ENCODE measurements at places on chromosomes 11 and 22.

DNA sequence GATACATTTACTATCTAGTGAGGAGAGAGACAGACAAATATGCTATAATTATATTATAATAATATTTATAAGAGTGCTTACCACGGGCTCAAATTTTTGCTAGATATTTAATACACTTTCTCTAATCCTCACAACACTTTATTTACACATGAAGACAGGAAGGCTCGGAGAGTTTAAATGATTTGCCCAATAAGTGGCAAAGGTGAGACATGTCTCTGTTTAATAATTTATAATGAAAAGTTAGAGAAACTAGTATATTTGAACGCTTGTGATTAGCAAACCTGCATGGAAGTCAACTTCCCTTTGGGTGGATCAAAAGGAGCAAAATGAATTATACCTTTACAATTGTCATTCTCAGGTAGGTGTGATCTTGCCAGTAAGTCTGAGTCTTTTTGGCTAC lies 55.4 kb downstream of the POLD3 start:
- no peak for DNase-seq

- DNase-seq = no peak
Observed at GRCh38 chr11:75705541-75705940, 12.1 kb upstream of the MOGAT2 start.

DNA sequence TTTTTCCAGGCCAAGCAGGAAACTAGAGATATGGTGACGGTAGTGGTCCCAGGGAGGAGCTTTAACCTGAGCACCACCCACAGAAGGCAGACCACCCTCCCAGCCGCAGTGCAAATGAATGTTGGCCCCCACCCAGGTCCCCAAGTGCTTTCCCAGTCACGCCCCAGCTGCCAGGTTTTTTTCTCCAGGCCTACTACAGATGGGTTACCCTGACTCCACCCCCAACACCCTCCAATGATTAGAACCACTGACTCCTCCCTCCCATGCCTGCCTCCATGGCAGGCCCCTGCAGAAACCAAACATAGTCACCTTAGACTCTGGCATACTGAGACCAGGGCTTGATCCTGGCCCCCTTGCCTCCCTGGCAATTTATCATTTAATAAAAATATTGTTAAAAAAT lies 58.7 kb upstream of the CHST1 start:
- no peak for DNase-seq

DNA sequence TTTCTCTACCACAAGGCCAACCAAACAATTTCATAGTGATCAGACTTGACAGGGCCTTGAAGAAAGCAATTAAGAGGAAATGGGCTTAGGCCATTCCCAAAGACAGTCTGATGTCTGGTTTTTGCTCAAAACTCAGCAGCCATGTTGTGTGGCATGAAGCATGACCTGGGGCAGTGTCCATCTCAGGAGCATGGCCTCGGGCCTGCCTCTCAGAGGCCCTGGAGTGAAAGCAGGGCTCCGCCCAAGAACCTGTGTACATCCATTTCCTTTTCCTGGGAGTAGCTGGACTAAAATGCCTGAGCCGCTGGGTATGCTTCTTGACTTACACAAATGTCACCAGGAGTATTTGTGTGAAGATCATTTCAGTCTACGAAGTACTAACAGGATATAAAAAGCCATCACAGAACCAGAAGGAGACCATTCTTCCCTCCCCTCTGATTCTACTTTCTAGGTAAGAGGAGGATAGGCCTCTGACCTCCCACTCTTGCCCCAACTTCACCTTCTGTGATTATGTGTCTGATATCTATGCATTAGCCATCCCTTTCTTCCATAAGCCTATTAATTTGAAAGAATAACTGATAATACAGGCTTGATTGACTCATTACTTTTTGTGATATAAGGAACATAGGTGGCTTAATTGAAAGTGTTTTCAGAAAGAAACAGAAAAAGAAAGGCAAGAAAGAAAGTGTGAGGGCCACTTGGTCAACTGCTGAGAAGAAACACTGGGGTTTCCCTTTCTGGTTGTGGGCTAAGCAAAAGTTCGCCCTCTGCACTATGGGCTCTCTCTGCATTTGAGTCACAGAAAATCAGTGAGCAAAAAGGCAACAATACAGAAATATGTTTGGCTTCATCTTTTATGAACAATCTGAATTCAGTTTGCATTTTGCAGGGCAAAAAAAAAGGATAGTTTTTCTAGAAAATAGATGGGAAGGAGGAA lies 188.6 kb upstream of the MTMR2 start:
- no peak for DNase-seq

- no peak for DNase-seq
Observed at GRCh38 chr22:48955351-48956311, 872.0 kb downstream of the BRD1 start.

DNA sequence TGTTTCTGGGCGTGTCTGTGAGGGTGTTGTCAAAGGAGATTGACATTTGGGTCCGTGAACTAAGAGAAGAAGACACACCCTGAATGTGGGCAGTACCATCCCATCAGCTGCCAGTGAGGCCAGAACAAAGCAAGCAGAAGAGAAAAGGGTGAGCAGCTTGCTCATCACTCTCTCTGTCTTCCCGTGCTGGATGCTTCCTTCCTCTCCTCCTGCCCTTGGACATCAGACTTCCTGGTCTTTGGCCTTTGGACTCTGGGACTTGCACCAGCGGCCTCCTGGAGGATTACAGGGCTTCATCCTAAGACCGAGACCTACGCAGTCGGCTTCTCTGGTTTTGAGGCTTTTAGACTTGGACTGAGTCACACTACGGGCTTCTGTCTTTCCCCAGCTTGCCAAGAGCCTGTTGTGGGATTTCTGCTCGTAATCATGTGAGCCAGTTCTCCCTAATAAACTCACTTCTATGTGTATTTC lies 18.8 kb downstream of the APOL2 start:
- DNase-seq = no peak

- no peak for DNase-seq
Observed at GRCh38 chr11:119192111-119192510, 6.8 kb downstream of the NHERF4 start.

DNA sequence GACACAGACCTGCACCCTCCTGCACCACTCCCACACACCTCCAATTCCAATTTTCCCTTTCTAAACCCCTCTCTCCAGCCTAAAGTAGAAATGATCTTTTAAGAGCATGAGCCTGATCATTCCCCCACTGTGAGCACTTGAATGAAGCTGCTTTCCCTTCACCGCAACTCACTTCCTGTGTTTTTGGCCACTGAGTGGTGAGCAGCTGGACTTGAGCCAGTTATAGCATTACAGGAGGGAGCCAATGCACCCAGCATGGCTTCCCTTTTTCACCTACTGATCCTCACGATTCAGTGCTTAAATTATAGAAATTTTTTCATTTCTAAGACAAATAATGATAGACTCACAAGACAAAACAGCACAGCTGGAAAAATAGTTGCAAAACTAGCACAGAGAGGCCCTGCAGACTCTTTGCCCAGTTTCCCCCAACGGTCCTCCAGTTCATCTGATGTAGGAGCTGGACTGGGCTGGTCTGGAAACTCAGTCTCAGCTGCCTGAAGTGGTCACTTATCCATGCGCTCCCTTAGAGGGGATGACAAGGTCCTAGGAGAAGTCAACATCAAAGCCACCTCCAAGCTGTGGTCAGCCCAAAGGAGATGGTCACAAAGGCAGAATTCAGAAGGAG lies 9.7 kb upstream of the APOL4 start:
- no peak for DNase-seq

DNA sequence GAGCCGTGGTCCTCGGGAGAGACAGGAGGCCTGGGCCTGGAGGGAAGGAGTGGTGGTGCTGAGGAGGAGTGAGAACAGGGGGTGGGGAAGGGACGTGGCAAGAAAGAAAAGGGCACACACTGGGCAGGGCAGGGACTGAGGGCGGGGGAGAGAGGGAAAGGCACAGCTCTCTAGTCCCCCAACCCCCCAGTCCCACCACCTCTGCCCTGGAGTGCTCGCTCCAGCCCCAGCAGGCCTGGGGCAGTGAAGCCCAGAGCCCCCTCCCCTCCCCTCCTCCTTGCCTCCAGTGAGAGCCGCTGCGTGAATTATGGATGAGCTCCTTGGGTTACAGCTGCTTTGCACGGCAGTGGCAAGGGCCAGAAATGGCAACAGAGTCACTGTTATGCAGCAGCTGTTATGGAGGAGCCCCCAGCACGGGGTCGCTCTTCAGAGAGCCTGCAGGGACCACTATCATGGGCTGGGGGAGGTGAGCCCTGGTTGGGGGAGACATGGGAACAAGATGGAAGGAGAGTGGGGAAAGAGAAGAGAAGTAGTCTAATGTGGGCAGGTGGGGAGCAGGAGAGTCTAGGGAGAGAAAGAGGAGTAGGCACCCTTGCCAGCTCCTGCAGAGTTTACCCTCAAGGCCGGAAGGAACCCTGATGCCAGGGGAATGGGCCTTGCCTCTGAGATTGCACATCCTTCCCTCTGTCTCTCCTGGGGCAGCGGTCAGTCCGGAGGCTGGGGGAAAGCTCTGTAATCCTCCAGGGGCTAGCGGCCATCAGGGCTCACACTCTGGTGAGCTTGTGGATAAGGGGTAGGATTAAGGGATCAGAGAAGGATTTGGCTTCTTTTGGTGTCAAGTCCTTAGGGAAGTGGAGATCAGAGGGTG lies 3.6 kb downstream of the RTN4RL2 start:
- DNase-seq = no peak

GRCh38 chr22:44089717-44090570 lies 65.8 kb downstream of the PARVB start:
- no peak for DNase-seq

DNA sequence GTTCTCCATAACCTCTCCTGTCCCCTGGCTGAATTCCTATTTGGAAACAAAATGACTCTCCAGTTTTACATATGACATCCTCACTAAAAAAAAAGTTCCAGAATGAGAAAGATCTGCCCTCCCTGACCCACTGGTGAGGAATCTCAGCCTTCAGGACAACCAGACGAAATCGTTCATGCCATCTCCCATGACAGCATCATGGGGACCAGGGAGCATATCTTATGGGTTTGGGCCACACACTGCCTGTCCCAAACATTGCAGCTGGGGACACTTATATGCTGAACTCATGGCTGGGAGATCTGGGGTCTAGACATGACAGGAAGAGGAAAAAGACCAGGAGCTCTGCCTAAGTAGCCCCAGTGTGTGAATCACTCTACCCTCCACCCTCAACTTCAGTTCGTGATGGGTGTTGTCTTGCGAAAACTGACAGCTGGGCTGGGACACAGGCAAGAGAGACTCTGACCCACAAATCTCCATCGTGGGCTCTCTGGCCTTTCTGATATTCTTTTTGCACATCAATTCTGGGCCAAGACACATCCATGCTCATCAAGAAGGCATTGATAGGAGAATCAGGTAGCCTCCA lies 102.0 kb downstream of the ZNF280B start:
- DNase-seq = no peak

GRCh38 chr11:27443746-27444507 lies 28.7 kb downstream of the LGR4 start:
- DNase-seq = no peak

DNA sequence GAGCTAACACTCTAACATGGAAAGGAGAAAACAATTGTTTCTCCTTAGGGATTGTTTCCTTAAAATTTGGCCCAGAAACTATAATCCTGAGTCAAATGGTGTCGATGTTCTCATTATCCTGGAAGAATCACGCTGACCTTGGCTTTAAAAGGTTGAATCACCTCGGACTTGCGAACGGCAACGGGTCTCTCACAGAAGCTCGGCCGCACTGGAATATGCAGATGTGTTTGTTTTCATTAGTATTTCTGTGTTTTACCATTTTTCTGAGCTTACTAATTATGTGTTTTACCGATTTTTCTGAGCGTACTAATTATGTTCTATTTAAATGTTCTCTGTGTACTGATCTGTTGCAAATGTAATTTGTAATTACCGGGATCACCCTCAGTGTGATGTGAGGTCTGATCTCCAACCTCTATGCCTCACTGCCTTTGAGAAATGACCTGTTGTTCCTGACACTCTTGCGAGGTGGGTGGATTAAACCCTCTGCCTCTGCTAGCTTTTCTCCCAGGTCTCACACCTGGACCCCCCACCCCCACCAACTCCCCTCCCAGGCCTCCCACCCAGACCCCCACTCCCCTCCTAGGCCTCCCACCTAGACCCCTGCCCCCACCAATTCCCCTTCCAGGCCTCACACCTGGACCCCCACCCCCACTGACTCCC lies 38.3 kb upstream of the BRSK2 start:
- peak; percentile 35 for DNase-seq

DNA sequence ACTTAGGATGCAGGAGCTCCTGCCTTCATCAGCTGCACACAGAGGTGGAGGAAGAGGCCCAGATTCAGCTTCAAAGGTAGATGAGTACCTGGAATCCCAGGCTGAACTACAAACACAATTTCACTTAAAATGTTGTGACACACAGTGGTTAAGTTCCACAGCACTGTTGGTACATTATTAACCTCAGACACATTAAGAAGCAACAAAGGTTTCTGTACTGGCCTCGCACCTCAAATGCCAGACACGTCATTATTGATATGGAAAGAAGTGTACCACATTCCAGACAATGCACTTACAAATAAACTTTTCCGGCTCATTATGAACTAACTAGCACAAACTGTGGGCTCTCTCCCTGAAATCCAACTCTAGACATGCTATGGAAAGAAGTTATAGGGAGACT lies 34.6 kb downstream of the PRDM10 start:
- no peak for DNase-seq

- no peak for DNase-seq
Observed at GRCh38 chr11:63768237-63769041, at the start of gene ZFTA. TSS of gene ZFTA (minus strand) at chr11:63768775. CDS start at chr11:63768622, 153 bp downstream.

GRCh38 chr11:74462631-74463030 lies 4.7 kb downstream of the KCNE3 start:
- no peak for DNase-seq

DNA sequence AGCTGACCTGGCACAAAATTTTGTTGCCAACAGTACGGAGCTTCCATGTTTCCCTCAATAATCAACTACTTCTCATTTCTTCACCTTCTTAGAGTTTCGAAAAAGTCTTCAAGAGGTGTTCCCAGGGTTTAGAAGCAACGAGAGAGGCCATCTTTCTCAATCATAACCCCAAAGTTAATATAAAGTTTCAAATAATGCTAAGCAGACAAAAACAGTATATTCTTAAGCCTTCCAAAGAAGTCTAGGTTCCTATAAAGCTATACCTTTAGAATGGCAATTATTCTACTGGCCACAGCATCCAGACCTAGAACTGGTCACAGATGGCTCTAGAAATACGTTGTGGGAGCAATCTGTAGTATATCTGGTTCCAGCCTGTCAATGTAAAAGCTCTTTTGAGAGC lies 16.9 kb downstream of the DDX6 start:
- DNase-seq = no peak

DNA sequence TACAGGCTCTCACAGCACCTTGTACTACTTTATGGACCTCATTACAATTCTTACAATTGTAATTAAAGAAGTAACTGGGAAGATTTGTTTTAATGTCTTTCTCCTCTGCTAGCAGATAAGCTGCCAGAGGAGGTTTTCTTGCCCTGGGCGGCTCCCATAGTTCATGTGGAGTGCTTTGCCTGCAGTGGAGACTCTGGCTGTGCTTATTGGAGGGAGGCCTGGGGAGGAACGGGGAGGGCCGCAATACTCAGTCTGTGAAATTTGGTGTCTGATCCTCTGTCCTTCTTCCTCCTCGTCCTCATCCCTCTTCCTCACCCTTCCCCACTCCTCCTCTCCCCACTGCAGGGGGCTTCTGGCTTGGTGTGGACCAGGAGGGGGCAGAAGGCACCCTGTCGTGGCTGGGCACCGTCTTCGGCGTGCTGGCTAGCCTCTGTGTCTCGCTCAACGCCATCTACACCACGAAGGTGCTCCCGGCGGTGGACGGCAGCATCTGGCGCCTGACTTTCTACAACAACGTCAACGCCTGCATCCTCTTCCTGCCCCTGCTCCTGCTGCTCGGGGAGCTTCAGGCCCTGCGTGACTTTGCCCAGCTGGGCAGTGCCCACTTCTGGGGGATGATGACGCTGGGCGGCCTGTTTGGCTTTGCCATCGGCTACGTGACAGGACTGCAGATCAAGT lies 5.6 kb downstream of the SLC35C1 start:
- no peak for DNase-seq

All from HepG2 (cell line).